ENCODE measurements at places on chromosomes 12 and 14.

DNA sequence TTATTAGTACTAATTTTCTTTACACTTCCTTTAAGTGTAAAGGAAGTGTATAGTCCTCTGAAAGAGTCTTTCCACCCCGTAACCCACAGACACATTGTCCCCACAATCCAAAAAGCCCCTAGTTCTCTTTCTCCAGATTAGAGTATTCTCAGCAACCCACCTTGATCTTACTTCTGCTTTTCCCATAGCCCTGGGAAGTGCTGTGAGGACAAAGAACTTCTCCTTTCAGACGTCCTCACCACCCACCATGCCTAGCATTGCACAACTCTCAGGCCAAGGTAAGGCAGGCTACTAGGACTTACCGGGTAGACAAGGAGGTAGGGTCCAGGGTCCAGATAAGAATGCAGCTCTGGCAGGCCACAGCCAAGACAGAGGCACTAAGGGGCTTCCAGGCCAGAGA is 7.4 kb downstream of the AAAS start:
- DNase-seq: no peak

GRCh38 chr14:79369359-79370332 is 841.7 kb downstream of the DIO2 start:
- DNase-seq: no peak

DNA sequence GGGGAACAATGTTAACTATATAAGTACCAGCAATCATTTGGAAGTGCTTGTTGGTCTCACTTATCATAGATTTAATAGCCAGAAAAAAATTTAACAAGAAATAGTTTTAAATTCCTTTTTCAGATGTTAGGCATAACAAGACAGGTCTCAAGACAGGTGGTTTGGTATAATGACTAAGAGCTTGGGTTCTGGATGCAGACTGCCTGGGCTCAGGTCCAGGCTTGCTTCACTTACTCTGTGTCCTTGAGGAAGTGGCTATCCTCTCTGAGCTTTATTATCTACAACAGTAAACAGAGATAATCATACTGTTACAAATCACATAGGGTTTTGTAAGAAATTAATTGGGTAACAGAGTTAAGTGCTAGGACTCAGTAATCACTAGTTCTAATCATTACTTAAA is 338.0 kb upstream of the FLRT2 start:
- no peak for DNase-seq

DNA sequence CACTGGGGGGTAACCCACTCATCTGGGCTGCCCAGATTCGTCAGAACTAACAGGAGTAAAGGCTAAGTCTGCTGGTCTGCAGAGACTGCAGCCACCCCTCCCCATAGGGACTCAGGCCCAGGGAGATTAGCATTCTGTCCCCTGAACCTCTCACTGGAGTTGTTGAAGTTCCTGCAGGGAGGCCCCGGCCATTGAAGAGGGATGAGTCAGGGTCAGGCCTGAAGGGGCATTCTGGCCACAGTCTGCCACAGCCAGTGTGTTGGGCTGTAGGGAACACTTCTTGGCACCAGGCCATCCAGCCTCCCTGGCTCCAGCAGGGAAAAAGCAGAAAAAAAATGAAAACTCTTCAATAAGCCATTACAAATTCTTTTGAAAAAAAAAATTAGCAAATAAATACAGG is 35.3 kb downstream of the KLRK1 start:
- no peak for DNase-seq

- DNase-seq: no peak
These were observed 67.9 kb upstream of the PLXNC1 start for GRCh38 chr12:94080341-94081009.

DNA sequence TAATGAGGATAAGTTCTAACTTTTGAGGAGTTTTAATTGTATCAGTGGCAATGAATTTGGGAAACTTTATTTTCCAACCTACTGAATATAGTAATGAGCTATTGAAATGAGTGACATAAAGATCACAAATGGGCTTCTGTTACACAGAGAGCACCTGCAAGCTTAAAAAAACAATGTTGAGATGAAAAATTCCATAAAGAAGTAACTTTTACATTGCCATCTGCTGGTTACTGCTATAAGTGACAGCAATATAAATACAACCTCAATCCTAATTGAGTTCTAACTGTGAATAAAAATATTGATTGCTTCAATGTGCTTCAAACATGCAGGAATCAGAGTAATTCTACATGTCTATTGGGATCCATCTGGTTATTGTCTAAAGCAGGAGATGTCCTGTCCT is 14.2 kb downstream of the WIF1 start:
- DNase-seq: no peak

DNA sequence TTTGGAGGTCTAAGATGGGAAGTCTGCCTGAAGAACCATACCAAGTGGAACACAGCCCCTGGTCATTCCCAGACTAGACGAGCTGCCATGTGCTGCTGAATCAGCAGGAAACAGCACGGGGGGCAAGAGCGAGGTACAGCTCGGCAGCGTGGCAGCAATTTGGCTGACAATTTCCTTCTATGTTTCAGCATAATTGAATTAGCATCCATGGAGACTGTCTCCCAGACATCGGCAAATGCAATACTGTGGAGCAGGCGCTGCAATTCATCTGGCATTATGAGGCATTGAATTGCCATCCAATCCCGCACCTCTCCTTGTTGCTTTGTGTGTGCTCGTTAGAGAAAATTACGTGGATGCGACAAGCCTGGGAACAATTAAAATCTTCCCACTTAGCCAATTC is 46.0 kb upstream of the CCDC60 start:
- no peak for DNase-seq

DNA sequence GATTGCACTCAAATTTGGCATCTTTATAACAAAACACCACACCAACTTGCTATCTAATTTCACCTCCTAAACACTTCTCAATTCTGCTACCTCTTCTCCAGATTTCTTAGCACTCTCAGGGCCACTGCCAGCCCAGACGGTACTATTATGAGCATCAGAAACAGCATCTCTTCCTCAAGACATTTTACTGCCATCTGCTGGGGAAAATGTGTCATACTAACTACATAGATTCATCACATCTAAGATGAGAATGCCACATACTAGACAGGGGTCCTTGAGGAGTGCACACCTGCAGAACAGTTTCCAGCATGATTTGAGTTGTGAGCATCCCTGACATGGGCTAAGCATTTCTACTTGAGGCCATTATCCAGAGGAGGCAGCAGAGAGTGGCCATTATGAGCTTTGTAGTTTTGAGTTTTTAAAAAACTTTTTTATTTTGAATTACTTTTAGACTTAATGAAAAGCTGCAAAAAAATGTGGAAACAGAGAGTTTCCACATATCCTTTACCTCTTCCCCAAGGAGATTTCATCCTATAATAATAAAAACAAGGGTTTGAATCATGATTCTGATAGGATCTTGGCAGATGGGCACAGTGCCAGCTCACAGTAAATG is 15.1 kb upstream of the GRIP1 start:
- peak; percentile 71 for DNase-seq

GRCh38 chr12:108750526-108750925 is 19.2 kb upstream of the CORO1C start:
- no peak for DNase-seq

GRCh38 chr12:12646483-12647072 is 34.9 kb downstream of the CREBL2 start:
- no peak for DNase-seq

GRCh38 chr14:92880851-92881250 is 42.1 kb upstream of the CHGA start:
- DNase-seq: peak; percentile 76

DNA sequence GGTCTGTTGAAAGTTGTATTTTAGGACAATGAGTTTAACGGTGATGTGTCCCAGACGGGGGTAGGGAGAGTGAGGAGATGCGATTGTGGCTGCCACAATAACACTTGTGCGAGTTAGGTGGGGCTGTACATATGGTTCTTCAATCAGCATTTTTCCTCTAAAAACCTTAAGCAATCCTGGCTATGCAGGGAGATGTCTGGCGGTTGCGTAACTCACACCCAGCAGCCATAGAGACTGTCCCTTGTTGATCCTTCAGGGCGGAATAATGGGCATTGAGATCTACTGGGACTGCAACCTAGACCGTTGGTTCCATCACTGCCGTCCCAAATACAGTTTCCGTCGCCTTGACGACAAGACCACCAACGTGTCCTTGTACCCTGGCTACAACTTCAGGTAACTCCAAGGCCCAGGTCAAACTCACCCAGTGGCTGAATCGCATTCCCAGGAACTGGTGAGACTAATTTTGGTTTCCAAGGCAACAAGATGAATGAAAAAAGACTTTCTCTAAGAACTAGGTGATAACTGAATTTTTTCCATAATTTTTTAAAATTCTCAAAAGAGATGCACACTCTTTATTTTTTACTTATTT is 34.6 kb downstream of the P2RX7 start:
- no peak for DNase-seq

GRCh38 chr14:105378199-105378598 is 20.1 kb upstream of the TEX22 start:
- no peak for DNase-seq

DNA sequence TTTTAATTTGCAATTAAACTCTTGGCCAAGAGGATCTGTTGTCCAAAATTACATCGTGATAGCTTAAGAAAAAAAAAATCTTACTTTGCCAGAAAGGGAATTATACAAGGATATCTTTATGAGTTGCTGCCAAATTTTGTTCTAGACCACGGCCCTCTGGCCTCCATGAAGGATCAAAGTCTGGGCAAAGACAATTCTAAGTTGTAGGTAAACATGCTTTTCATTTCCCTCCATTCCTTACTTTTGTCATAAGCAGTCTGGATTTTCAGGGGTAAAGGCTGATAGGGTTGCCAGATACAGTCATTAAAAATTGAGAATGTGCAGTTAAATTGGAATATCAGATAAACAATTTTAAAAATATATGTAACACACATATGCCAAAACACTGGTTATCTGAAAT is 135.1 kb downstream of the MON2 start:
- no peak for DNase-seq

GRCh38 chr12:76449016-76449415 is 100.8 kb upstream of the BBS10 start:
- no peak for DNase-seq

DNA sequence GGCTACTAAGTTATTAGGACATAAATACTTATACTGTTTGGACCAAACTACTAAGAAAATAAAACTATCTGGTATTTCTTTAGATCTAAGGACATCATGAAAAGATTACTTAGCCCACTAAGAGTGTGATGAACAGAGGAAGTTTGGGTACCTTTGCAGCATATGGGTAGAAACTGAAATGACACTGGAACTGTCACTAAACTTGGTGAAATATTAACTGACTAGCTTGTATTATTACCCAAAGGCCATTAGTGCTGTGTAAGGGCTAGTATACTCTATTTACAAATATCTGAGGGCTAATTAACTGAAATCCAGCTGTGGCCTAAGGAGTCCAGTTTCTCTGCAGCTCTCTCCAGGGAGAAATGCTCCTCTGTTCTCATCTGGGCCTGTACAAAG is 45.5 kb downstream of the PAWR start:
- no peak for DNase-seq

- DNase-seq: no peak
These were observed 47.2 kb downstream of the SVOP start for GRCh38 chr12:108973629-108974152.

DNA sequence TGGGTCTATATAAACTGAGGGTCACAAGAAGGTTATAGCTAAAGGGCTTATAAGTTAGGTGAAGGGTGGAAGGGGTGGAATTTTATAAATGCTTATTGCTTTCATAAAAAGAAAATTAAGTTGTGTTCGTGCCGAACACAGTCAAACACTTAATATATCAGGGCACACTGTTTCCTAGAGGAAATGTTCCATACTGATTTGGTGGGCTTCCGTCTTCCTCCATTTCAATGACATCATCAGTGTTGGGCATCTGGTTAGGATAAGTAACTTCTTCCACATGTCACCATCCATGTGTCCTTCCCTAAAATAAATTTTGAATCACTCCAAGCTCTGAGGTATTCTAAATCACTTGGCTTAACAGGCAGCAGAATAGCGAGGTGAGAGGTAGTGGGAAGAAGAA is 466.4 kb downstream of the MED13L start:
- no peak for DNase-seq

DNA sequence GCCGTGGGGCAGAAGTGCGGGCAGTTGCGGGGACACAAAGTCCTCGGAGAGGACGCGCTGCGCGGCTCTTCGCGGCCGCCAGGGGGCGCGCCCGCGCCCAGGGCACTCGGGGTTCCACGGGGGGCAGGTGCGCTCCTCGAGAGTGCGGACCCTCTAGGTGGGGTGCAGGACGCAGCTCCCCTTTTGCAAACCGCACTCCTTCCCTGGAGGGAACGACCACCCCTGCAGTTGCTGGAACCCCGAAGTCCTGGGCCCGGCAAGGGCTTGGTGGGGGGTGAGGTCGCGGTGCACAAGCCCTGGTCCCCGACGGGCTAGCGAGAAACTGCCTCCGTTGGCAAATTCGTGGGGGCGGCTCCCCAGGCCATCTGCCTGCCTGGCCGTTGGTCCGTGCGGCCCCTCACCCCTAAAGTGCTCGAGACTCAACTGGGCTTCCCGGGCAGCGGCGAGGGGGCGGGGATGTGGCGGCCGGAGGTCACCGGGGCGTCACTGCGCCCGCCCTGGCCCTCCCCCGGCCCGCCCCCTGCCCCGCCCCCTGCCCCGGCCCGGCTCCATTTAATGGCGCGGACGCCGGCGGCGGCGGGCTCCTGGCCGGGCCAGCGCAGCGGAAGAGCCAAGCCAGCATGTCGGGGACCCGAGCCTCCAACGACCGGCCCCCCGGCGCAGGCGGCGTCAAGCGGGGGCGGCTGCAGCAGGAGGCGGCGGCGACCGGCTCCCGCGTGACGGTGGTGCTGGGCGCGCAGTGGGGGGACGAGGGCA is at the start of gene ADSS1:
TSS of gene ADSS1 (plus strand) at position 579 of the 756 bp plus-strand sequence. CDS start at position 621, 42 bp downstream.
- peak; percentile 50 for DNase-seq

GRCh38 chr12:70920251-70920851 is at the start of gene PTPRR:
PTPRR (minus strand) TSS chr12:70920738; CDS start chr12:70920390, 348 bp downstream.
- DNase-seq: peak; percentile 63

DNA sequence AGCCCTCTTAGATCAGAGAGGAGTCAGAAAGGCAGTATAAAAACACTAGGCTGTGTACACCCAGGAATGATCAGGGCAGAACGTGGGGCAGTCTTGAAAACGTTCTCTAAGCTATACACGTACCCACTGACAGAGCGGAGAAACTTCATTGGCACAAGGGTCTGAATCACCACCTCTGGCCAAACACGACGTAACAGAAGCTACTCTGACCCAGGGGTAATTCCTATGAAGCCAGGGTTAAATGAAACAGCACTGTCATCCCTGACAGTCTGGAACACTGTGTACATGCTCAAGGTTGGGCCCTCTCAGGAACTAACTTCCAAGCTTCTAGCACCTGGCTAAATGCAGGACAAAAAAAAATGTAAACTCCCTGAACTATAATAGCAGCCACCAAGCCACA is 38.4 kb downstream of the PARP11 start:
- no peak for DNase-seq

DNA sequence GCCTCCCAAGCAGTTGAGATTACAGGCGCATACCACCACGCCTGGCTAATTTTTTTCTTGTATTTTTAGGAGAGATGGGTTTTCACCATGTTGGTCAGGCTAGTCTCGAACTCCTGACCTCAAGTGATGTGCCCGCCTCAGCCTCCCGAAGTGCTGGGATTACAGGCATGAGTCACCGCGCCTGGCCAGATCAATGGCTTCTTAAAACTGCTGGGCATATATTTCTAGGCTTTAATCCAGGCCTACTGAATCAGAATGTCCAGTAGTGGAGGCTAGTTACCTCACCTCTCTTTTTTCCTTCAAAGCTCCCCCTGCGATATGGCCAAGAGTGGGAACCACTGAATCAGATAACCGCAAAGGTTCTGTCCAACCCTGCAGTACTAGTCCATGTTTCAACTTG is 17.1 kb downstream of the POU6F1 start:
- no peak for DNase-seq

- peak; percentile 60 for DNase-seq
These were observed 399 bp upstream of the WASHC4 start for GRCh38 chr12:105107171-105107493.
